ENCODE measurements at places on chromosomes 3 and 15. TPM values are rescaled to one million over a fixed set of nuclear protein-coding genes. Genes with fewer than 3 reads are reported as not detected.

- no peaks in the 10 kb centered on the region for H3K4me1 ChIP-seq
- no peaks in the 10 kb centered on the region for H3K36me3 ChIP-seq
- no peaks in the 10 kb centered on the region for H3K27me3 ChIP-seq
- DNase-seq, result no peak
Measured at GRCh38 chr3:54337846-54338245, 215.5 kb downstream of the CACNA2D3 start.

- peak overlapping the region; percentile 80 for H3K27ac ChIP-seq
- peaks cover 12% of the 10 kb centered on the region for H3K4me1 ChIP-seq
- peaks cover 18% of the 10 kb centered on the region for H3K36me3 ChIP-seq
- DNase-seq, result peak; percentile 5
Measured at GRCh38 chr3:64150623-64151207, 74.6 kb downstream of the PRICKLE2 start.

DNA sequence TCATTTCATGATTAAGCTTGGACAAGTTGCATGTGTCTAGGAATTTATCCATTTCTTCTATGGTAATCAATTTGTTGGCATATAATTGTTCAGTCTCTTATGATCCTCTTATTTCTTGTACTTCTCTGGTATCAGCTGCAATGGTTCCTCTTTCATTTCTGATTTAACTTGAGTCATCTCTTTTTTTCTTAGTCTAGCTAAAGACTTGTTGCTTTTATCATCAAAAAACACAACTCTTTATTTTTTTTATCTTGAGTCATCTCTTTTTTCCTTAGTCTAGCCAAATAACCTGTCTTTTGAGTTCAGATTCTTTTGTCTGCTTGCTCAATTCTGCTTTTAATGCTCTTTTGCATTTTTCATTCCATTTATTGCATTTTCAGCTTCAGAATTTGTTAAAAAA, 37.3 kb downstream of the UBE3A start:
- no peak for DNase-seq
- H3K36me3 ChIP-seq, result peaks cover 24% of the 10 kb centered on the region
- no peak overlapping the region for H3K27ac ChIP-seq
- H3K27me3 ChIP-seq, result no peaks in the 10 kb centered on the region
- no peak overlapping the region for H3K4me3 ChIP-seq

DNA sequence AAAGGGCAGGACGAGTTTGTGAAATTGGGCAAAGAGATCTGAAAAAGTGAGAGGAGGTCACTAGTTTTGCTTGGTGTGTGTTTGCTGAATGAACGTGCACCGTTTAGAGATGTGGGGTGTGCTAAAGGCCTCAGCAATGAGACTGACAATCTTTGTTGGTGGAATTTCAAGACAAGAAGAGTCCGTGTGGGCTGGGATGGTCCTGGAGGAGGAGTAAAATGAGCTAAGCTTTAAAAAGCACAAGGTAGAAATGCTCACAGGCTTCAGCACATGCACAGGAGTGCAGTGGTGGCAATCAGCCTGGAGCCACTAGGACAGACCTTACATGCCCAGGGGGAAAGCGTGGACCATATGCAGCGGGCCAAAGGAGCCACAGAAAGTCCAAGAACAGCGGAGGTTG, 1.5 kb upstream of the CPLX3 start:
- no peaks in the 10 kb centered on the region for H3K4me1 ChIP-seq
- no peak overlapping the region for H3K4me3 ChIP-seq
- no peaks in the 10 kb centered on the region for H3K36me3 ChIP-seq
- no peak overlapping the region for H3K27ac ChIP-seq
- H3K27me3 ChIP-seq, result peaks cover 6% of the 10 kb centered on the region

The CKMT1A gene
- total RNA-seq, result not detected

The TFDP2 gene
- 210 TPM for total RNA-seq

The DRD3 gene
- not detected for total RNA-seq

Measured in thoracic aorta (tissue), 2 donors.